Hepatic stellate cell (primary cell): ENCODE measurements at places on chromosomes 7 and 10.

GRCh38 chr7:85516675-85517074 is 329.8 kb upstream of the SEMA3D start:
- no peak for DNase-seq

- DNase-seq, result peak; percentile 4
Observed at GRCh38 chr7:95686109-95686508, 86.2 kb upstream of the DYNC1I1 start.

DNA sequence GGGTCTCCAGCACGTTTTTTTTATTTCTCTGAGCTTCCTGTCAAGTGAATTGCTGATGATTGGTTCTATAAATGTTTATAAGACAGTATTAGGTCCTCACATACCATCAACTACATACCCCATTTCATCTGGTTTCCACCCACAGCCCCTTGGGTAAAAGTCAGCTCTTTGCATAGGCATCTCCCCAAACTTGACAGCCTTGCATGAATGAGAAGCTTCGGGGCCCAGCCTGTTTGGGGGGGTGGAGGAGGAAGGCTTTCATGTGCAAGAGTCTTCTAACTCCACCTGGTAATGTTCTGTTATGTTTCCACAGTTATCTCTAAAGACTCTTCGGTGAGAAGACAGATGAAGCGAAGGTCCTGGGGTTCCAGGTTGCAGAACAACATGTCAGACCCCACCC is 75.4 kb downstream of the SCRN1 start:
- DNase-seq, result no peak

DNA sequence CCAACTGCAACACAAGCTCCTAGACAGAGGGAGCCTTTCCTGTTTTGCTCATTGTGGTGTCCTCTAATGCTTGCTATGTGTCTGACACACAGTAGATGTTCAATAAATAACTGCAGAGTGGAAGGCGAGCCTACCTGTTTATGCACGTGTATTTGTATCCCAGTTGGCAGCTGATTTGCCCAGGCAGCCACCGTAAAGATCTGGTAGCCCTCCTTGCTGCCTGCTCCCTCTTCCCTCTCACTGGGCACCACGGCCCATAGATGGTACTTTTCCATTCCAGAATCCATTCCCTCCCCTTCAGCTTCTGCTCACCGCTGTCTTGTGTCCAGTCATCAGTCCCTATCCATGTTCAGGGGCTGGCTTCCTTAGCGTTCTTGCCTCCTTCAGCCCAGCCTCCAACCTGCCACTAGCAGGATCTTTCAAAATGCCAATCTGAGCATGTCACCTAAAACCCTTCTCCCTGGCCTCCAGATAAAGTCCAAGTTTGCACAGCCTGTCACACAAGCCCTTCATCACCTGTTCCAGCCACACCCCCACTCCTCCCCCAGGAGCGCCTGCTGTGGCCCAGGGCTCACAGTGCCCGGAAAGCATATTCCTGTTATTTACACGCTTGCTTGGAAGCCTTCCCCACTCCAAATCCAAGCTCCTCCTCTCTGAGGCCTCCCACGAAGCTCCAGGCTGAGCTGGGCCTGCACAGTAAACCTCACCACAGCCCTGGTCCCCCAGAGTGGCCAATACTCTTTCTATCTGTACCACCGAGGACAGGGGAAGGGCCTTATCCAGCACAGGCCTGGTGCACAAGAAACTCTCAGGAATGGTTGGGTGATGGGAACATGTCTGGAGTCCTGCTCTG is 21.0 kb downstream of the ZCCHC24 start:
- DNase-seq, result no peak

DNA sequence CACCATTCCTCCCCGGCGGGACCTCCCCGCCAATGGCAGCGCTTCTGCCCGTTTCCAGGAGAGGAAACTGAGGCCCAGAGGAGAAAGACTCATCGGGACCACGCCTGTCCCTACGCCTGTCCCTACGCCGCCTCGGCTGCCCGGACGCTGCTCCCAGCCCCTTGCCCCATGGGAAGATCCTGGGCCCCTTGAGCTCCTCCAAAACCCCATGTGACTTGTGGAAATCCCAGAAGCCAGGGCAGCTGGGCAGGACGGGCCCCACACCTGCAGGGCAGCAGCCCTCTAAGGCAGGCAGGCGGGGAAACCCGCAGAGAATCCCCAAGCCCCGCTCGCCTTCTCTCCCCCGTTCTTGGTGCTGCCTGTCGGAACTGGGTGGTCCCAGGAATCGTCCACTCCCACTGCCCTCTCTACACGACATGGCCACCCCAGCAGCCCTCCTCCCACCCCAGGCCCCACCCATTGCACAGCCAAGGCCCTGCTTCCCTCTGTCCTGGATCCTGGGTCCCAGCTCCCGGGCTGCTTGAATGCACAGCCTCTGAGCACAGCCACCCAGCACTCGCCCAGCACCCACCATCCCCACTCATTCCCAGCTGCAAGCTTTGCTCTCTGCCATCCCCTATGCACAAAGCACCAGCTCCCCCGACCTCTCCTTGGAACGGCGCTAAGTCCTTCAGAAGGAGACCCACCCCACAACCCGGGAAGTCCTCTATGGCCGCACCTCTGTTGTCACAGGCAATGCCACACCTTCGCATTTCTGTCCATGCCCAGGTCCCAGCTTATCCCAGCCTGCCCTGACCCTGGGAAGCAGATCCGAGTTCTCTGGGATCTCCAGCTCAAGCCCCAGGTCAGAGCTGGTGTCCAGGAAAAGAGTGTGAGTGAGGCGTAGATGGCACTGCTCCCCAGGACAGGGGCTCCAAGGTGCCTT is 50.6 kb downstream of the SLC29A4 start:
- DNase-seq, result no peak

GRCh38 chr7:24905996-24906770 is 73.8 kb downstream of the OSBPL3 start:
- DNase-seq, result no peak

GRCh38 chr7:2915023-2915422 is 70.9 kb upstream of the GNA12 start:
- DNase-seq, result no peak

- no peak for DNase-seq
Observed at GRCh38 chr7:7581531-7582179, 15.0 kb downstream of the MIOS start.

- peak; percentile 81 for DNase-seq
Observed at GRCh38 chr10:48439031-48439430, 132.6 kb downstream of the MAPK8 start.

GRCh38 chr10:31140716-31141115 is 109.1 kb upstream of the ZNF438 start:
- no peak for DNase-seq

GRCh38 chr10:13830385-13830784 is 243.6 kb downstream of the PRPF18 start:
- no peak for DNase-seq

DNA sequence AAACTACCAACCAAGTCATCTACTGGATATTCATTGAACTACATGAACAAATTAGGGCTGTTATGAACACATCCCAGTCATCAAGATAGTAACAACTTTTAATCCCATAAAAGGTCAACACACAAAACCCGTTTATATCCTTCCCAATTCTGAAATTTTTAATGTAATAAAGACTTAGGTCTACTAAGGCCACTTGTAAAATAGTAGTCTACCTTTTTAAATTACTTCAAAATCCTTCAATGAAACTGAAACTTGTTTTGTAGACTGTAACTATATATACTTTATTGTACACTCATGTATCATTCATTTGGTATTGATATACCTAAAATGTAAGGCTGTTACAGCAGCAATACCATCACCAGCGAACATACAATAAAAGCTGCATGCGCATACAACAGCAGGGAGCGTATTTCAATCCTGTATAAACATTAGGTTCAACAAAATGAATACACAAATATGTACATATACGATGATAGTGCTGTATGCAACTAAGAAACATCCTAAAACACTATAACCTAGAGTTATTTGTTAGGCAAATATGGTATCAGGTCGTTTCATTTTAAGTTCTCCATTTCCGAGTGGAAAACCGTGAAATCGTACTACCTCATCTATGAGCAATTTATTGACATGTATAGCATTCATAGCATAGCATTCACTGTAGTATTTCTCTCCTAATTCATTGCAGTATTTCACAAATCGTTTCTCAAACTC is 973 bp downstream of the ATAD1 start:
- no peak for DNase-seq

GRCh38 chr10:71767420-71768035 is 5.8 kb downstream of the VSIR start:
- DNase-seq, result peak; percentile 58

DNA sequence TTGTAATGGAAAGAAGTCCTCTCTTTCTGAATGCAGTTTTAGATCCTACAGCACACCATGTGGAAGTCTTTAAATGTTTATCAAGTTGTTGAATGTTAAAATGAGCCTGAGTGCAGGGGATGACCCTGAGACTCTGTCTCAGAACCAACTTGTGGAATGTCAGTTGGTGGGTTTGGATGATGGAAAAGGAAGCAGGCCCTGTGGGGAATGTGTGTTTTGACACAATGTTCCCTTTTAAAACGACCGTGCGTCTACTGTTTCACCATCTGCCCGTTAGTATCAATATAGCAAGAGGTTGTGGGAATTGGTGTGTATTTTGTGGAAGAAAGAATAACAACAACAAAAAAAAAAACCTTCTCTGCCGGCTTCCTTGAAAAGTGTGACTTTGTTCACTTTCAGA is 8.3 kb downstream of the DYNC1I1 start:
- DNase-seq, result no peak

DNA sequence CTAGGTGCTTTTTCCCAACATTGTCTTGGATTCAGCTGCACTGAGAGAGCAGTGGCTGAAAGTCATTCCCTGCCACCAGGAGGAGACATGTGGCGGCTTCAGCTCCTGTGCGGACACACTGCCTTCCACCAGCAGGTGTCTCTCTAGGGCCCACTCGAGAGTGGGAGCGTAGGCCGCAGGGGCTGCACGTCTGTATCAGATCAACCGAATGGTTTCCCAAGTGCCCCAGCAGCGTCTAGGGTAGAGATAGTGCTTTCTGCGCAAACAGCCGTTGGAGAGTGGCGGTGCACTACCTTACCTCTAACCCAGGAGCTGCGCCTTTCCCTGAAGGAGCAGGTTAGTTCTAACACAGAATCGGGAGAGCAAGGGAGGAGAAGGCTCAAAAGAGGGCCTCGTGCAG is 31.7 kb downstream of the PAPOLB start:
- peak; percentile 47 for DNase-seq

GRCh38 chr7:128456255-128456725 is 612 bp downstream of the HILPDA start:
- DNase-seq, result no peak

DNA sequence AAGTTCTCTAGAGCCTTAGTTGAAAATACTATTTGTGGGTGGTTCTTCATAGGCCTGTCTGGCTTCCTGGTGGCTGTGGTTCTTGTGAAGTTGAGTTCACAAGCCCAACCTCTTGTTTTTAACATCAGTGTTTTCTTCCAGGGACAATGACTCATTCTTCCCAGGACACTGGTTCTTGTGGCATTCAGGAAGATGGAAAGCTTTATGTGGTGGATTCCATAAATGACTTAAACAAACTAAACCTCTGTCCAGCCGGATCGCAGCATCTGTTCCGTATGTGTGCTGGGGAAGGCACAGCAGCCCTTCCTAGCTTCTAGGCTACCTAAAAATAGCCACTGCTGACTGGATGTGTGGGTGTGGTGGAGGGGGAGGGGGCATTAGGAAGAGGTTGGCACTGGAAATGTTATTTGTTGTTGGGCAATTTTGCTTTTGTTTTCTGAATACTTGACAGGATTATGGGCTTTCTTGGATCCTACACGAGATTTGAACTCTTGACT is 3.9 kb downstream of the LSMEM1 start:
- peak; percentile 55 for DNase-seq

DNA sequence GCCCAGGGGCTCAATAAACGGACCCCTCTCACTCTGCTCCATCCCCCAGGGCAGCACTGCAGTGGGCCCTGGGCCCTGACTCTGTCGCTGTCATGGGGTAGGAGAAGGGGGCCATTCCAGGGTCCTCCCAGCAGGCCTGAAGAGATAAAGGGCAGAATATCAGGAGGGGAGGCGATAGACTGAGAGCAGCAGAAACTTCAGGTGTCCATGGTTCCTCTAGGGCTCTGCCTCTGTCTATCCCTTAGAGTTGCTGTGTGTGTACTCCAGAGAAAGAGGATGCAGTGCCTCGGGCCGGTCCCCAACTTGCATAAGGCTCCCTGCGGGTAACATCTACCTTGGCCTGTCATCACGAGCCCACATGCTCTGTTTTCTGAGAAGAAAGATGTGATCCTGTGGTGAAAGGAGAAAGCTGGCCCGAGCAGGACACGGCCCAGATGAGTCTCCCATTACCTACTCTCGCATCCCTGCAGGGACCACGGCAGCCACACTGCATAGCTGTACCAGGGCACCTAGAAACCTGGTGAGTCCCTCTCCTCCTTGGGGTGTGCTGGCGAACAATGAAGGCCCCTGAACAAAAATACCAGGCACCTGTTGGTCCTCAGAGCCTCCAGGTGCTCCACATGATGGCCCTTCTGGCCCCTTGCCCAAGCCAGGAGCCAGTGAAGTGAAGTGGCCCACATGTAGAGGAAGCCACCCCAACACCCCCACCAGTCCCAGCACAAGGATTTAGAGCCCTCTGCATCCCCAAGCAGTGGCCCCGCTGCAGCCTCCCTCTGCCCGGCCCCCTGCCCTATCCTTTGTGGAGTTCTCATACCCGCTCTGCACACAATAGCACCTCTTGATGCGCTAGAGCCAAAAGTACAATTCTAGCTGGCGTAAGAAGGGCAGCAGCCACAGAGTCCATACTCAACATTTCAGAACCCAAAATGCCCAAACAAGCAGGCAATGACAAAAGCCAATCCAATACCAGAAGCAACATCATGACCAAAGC is 106.8 kb downstream of the ARHGAP22 start:
- DNase-seq, result no peak

DNA sequence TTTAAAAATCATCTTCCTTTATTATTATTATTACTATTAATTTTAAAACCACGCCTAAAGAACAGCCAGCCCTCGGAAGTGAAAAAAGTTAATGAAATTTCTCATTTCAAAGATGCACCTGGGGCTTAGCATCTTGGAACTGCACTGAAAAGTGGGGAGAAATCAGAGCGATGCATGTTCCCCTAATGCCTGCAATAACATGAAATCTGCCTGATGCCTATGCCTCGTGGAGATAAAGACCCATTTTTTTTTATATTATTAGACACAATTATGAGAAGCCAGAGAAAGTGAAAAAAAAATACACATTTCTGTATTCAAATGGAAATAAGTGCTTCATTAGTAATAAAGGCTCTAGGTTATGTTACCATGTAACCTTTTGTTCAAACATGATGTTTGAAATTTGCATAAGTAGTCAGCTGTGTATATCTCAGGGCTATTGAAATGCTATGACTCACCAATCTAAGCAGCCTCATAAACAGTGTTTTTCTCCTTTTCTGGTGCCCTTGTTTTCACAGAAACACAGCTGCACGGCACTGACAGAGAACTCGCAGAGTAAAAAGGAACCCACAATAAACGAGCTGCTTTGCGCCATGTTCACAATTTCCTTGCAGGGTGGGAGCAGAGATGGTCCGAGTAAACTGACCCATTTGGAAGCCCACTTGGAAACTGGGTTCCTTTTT is 175.8 kb upstream of the PRKCQ start:
- DNase-seq, result no peak

DNA sequence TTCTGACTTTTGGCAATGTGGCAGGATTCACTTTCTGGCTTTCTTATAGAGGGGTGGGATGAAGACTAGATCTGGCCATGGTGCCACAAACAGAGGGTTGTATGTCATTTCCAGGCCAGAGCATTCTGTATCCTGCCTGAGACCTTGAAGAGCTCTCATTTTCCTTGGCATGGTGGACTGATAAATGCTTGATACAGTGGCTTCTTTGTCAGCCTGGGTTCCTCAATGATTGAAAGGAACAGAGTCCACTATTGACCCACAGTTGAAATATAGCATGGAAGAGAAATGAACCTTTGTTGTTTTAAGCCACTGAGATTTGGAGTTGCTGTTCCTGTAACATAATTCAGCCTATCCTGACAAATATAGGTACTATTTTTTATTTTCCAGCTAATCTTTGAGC is 462.7 kb downstream of the SUGCT start:
- no peak for DNase-seq

GRCh38 chr7:137953665-137954470 is 48.0 kb downstream of the CREB3L2 start:
- no peak for DNase-seq
